Vagina (tissue), 2 donors: ENCODE measurements at places on chromosomes 13 and 19.

DNA sequence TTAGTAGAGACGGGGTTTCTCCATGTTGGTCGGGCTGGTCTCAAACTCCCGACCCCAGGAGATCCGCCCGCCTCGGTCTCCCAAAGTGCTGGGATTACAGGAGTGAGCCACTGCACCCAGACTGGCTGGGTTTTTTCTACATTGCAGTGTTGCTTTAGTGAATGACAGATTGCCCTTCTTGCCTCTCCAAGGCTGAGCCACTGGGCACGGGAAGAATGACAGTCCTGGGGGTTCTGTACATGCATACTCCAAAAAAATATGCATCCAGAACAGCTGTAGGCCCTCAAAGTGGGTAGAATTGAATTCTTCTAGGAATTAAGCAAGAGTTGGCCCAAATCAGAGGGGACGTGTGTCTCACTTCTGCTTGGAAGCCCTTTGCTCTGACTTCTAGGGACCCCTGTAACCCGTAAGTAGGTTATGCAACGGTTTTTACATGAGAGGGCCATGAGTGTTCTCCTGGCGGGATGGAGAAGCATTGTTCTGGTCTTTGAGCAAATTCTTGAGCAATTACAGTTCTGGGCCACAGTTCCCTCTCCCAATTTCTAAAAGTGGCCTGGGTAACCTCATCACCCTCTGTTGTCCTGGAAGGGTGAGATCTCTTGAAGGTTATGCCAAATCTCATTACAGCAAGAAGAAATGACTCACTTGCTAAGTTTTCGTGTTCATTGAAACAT, 3.6 kb downstream of the ACTN4 start:
- no peak for DNase-seq

DNA sequence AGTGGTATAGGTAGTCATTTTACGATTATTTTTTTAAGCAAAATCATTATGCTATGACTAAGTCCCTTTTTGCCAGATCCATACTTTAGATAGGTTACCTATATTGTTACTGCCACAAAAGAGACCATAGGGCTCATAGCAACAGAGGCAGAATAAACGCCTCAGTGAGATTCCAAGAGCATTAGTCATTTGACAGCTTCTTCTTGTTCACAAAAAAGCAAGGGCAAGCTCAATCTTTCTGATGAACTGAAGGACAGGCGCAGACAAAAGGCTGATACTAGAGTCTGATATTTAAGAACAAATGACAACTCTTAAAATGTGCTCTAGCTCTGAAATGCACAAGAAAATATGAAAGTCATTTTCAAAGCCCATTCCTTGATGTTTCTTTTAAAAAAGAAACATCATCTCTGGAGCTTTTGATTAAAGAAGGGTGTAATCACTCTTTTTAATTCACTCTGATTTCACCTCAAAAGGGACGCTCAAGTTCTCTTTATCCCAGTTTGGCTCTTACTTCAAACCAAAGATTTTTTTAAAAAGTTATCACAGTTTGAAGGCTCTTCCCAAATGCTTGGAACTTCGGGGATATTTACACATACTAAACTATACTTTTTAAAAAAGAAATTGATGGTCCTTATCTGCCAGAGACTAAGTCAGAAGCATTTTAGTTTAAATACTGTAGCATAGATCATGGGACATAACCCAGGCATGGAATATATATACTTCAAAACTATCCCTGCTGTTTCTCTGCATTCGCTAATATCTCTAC, 187.2 kb downstream of the EFNB2 start:
- no peak for DNase-seq

DNA sequence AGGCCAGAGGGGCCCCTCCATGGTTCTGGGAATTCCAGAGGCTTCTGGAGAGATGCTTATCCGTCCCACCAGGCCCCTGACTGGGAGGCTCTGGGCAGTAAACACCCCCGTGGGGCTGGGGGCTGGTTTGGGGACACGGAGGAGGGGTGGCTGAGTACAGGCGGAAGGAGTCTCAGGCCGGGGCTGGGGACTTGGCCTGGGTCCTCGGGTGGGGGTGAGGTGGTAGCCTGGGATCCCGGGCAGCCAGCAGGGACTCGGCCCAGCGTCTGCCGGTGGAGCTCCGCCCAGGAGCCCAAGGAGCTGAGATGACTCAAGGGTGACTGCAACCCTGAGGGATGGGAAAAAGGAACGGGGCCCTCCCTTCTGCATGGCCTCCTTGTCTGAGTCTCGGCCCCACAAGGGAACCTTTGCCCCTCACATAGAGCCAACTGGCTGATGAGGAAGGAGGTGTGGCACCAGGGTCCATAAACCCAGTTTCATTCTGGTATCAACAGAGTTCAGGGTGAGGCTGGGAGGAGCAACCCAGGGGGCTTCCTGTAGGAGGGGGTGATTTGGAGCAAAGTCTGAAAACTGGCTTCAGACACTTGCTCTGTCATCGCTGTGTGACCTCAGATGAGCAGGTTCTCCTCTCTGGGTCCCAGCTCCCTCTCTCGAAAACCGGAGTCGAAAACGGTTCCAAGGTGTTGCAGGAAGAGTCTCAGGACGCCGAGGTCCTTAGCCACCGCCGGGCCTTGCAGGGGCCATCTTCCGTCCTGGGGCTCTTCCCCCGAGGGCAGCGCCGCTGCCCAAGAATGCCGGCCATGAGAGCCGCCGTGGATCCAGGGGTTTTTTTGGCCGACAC, 809 bp downstream of the MISP start:
- no peak for DNase-seq

DNA sequence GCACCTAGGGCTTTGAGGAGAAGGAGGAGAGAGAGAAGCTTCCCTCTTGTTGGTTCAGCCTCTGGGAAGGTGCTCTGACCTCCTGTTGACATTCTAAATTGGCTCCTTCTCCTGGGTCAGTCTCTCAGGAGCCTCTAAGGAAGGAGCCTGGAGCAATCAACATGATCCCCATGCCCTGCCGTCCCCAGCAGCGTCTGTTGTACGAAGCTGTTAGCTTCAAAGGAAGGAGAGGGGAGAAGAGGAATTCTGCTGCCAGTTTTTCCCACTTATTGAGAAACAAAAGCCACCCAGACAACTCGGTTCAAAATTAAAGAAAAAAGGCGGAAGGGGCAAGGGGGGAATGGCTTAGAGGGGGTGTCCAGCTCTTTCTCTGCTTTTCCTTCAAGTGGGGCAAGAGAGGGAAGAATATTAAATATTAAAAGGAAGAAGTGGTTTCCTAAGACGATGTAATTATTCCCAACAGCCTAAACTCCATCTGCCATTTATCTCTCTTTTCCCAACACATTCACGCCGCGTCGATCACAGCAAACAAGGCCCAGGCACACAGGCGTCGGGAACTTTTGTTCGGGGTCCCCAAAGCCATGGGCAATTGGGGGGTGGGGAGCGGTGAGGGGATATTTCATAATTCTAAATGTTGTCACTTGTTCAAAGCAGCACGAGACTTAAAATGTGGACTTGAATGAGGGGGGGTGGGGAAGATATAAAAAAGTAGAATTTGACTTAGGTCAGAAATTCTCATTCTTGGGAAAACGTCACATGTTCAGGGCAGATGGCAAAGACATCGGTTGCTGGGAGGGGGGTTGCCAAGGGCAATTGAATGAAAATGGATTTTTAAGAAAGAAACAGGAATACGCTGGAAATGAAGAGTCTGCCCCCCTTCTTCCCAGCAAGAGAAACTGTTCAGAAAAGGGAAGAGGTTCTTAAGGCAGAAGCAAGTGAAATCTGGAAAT, 116.8 kb upstream of the CACNA1A start:
- no peak for DNase-seq

GRCh38 chr13:82480415-82480814, 1401.9 kb downstream of the SLITRK1 start:
- no peak for DNase-seq

GRCh38 chr13:40920826-40921225, 98.3 kb downstream of the ELF1 start:
- no peak for DNase-seq

- DNase-seq: no peak
Observed at GRCh38 chr13:100149389-100149788, 60.5 kb downstream of the PCCA start.

DNA sequence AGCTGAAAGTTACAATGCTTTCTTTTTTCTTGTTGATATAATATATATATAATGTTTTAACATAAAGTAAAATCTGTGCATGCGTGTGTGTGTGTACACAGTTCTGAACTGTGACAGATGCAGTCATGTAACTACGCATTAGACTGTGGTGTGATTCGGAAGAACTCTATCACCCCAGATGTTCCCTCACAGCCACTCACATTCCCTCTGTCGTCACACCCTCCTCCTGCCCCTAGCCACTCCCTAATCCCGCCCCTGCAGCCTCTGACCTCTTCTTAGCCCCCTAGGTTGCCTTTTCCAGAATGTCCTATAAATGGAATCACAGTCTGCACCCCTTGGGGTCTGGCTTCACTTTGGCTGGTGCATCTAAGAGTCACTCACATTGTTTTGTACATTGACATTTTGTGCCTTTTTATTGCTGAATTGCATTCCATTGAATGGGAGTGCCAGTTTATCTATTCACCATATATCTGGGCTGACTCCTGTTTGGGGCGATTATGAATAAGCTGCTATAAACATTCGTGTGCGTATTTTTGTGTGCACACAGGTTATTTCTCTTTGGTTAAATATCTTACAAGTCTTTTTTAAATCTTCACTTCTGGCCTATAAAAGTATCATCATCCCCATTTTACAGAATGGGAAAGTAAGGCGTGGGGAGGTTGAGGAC, 20.4 kb downstream of the DHRS12 start:
- no peak for DNase-seq

DNA sequence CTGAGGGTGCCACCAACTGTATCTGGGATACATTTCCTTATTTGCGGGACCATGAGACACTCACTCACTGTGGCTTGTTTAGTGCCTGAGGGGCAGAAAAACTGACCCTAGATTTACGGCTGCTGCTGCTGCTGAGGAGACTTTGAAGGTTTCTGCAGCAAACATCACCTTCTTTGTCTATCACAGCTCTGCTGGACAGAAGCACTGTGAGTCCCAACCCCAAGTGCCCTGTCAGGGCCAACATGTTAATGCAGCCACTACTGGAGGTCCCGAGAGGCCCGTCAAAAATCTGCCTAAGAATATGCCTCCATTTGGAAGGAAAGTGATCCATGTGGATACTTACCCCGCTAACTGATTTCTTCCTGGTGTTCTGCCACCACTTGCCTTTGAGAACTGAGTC, 37.3 kb upstream of the UBL3 start:
- DNase-seq: no peak

DNA sequence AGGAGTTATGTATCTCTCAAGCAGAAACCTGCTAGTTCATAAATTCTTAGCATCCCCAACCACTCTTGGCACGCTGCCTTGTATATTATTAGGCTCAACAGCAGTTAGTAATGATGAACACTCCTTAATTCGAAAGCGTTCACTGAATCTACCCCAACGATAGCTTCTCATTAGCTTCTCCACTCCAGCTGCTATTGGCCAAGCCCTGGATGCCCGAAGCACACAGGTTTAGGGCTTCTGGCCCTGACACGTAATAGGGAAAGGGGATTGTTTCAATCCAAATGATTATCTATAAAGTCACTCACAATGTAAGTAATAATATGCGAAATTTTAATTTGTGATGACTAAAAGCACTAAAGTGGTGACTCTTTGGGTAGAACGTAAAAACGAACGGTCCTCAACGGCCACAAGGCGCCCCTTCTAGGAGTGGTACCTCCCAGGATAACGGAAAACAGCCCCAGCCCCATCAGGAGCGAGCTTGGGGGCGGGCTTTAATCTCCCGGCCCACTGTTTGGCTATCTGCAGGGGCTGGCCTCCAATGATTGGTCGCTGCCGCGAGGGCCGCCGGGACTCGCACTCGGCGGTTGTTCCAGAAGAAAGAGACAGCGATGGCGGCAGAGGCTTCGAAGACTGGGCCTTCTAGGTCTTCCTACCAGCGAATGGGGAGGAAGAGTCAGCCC, at the start of gene RNF17:
RNF17 (plus strand) TSS at position 574 of the 680 bp plus-strand sequence; CDS start at position 609, 35 bp downstream.
- no peak for DNase-seq

GRCh38 chr13:109096101-109096500, 466.7 kb downstream of the MYO16 start:
- DNase-seq: no peak

GRCh38 chr19:16226878-16227836, 29.4 kb downstream of the AP1M1 start:
- no peak for DNase-seq

- no peak for DNase-seq
Observed at GRCh38 chr19:5149508-5149907, 180.6 kb downstream of the KDM4B start.
